ENCODE measurements at places on chromosomes 12 and 14.
A peak's percentile ranks its signal among the peaks of the same experiment; 100 is the strongest.

DNA sequence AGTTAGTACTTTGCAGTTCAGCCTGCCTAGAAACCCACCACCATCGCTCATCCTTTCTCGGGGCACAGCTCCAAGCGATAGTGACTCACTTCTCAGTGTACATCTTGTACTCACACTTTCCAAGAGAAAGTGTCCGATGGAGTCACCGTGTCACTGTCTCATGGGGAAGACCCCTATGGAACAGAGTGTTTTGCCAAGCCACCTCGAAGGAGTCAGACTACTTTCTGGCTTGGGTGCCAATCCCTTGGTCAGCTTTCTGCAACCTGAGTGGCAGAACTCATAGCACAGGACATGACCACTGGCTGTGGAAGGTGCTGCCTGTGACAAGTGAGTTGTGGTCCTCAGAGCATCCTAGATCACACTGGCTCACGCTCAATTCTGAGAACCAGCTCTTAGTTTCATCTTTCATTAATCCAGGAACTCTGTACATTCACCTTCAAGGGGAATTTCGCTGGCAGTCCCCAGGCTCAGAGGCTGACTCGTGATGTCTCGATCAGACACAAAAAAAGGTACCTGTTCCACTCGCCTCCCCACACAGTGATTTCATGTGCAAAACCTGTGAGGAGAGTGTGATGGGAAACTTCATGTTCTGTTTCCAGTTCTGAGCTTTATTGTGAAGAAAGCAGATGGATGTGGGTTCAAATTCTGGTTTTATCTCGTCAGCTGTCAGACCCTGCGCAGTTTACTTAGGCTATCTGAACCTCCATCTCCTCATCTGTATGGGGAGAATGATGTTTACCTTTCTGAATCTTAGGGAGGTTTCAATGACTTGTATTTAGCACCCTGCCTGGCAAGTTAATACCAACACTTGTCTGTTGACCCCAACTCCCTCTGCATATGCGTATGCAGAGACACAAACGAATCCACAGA, 127.3 kb upstream of the CCND2 start:
- DNase-seq: no peak

DNA sequence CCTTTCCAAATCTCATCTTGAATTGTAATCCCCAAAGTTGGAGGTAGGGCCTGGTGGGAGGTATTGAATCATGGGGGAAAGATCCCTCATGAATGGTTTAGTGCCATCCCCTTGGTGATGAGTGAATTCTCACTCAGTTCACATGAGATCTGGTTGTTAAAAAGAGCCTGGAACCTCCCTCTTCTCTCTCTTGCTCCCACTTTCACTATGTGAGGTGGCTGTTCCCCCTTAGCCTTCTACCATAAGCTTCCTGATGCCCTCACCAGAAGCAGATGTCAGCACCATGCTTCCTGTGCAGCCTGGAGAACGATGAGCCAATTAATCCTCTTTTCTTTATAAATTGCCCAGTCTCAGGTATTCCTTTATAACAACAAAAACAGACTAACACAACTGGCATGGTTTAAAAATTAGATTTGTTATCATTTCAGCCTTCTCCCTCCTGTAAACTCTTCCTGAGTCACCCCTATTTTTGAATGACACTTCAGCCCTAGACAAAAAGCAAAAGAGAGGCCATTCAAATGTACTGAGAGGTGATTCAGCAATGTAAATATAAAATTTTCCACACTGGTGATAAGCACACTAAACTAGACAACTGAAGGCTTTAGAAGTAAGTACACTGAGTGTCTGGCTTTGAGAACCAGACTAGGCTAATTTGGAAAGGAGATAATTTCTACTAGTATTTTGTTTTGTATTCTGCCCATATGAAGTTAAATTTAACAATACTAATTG, 212.1 kb upstream of the ABCD2 start:
- no peak for DNase-seq

DNA sequence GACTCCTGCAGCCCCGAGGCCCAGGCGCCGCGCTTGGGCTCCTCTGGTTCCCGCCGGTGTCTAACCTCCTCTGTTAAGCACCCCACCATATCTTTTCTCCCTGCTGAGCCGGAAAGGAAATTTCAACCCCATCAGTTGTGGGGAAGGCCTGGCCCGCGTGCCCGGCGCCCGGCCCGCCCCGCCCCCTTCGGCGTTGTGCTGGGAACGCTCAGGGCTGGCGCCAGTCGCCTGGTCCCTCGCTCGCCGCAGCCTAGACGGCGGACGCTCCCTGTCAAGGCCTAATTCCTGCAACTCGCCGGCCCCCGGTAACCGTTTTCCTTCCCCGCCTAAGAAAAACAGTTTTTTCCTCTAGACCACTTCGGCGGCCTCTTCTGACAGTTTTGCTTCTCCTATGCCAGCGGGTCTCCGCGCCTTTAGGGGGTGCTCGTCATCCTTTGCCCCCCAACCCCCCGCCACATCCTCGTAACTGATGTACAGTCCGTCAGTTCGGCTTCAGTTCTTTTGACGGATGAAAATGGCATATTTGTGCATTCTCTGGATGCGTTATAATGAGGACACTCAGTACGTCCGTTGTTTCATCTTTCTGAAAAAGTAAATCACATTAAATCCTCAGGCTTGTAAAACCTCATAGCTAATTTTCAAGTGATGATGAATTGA, 506 bp upstream of the NAP1L1 start:
- DNase-seq: peak; percentile 29

GRCh38 chr12:94308612-94309011, 151.1 kb downstream of the CEP83 start:
- DNase-seq: no peak

GRCh38 chr12:65832217-65832616, 7.9 kb downstream of the HMGA2 start:
- no peak for DNase-seq

DNA sequence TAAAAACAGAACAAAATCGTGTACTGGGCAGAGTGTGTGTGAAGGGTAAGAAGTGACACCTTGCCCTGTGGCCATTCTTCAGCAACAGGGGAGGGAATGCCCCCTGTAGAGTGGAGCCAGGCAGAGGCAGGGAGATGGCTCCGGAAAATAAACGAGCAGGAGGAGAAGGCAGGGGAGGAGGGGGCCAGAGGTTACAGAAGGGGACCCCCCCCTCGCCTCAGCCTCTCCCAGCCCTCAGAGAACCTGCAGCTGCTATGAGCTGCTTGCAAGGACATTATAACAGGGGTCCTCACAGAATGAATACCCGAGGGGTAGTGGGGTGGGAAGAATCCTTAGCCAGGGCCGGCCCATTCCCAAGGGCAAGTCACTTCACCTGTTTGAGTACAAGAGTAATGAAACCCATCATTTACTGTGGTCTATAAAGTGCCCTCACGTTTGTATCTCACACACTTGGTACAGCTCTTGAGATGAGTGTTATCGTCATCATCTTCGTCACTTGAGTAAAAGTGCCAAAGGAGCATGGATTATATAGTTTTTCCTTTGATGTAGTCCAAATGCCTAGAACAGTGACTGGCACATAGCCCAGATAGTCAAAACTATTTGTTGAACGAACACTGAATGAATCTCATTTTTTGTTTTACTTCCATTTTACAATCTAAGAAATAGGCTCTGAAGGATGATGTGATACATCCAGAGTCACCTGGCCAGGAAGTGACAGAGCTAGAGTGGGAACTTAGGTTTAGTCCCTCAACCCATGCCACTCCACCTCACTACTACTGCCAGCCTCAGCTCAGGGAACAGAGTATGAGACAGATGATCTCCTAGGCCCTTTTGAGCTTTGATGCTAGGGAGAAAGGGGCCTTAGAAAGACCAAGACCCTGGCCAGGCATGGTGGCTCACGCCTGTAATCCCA, 14.5 kb downstream of the SCNN1A start:
- no peak for DNase-seq

- DNase-seq: no peak
Observed at GRCh38 chr12:62604373-62604772, 137.7 kb downstream of the MON2 start.

DNA sequence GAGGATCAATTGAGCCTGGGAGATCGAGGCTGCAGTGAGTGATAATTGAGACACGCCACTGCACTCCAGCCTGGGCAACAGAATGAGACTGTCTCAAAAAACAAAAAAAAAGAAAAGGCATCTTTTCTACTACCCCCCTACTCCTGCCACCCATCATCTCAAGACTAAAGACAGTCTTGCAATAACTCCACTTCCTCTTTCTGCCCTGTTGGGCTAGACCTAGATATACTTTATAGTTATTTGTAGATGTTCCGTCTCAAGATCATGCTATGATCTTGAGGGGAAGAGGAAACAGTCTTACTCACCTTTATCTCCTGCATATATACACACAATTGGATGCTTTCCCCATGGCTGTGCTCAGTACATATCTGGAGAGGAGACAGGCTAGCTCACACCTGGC, 12.1 kb upstream of the ESPL1 start:
- no peak for DNase-seq

DNA sequence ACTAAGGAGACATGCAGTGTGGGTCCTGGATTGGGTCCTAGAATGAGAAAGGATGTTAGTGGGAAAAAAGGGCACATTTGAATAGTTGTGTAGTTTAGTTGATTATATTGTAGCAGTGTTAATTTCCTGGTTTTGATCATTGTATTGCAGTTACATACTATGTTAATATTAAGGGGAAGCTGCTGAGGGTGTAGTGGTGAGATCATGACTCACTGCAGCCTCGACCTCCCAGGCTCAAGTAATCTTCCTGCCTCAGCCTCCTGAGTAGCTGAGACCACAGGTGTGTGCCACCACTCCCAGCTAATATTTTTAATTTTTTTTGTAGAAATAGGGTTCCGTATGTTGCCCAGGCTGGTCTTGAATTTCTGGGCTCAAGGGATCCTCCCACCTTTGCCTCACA, 21.7 kb downstream of the BORCS5 start:
- no peak for DNase-seq

GRCh38 chr12:2495417-2496112, 299.2 kb upstream of the FKBP4 start:
- DNase-seq: no peak

DNA sequence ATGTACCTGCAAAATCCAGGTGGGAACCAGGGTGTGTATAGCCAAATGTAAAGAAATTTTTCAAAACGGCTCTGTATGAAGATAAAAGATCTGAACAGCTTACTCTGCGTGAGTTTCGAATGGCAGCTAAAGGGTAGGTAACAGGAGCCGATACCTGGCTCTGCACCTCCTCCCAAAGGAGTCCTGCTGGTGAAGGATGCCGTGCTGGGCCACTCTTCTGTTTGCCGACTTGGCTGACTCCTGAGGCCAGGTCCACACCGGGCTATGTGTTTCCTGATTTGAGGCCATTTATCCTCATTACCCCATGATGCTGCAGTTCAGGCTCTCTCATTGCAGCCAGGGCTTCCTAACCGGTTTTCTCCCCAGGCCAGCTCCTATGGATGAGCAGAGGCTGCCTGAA, 244.6 kb downstream of the SLC41A2 start:
- DNase-seq: no peak

- peak; percentile 5 for DNase-seq
Observed at GRCh38 chr12:126936181-126936851, 1330.7 kb upstream of the TMEM132C start.

DNA sequence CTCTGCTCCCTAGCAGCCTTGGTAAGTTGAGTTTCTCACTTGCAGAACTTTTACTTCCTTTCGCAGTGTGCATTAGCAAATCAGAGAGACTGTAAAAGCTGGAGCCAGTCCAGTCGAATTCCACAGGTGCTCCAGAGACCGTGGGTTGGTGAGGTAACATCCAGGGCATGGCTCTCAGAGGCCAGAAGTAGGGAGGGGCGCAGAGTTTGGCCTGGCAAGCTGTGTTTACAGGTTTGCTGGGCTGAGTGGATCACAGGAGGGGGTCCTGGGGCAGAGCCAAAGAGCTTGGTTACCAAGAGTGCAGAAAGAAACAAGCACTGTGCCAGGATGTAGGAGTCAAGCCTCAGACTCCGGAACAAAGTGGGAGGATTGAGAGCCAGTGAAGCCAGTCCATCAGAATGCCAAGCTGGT, 10.2 kb upstream of the BHLHE41 start:
- DNase-seq: peak; percentile 43

- no peak for DNase-seq
Observed at GRCh38 chr12:122909442-122910288, 13.7 kb upstream of the VPS37B start.

- no peak for DNase-seq
Observed at GRCh38 chr12:108133482-108133881, 4.4 kb downstream of the WSCD2 start.

GRCh38 chr14:72577521-72577920, 316.4 kb downstream of the DPF3 start:
- no peak for DNase-seq

DNA sequence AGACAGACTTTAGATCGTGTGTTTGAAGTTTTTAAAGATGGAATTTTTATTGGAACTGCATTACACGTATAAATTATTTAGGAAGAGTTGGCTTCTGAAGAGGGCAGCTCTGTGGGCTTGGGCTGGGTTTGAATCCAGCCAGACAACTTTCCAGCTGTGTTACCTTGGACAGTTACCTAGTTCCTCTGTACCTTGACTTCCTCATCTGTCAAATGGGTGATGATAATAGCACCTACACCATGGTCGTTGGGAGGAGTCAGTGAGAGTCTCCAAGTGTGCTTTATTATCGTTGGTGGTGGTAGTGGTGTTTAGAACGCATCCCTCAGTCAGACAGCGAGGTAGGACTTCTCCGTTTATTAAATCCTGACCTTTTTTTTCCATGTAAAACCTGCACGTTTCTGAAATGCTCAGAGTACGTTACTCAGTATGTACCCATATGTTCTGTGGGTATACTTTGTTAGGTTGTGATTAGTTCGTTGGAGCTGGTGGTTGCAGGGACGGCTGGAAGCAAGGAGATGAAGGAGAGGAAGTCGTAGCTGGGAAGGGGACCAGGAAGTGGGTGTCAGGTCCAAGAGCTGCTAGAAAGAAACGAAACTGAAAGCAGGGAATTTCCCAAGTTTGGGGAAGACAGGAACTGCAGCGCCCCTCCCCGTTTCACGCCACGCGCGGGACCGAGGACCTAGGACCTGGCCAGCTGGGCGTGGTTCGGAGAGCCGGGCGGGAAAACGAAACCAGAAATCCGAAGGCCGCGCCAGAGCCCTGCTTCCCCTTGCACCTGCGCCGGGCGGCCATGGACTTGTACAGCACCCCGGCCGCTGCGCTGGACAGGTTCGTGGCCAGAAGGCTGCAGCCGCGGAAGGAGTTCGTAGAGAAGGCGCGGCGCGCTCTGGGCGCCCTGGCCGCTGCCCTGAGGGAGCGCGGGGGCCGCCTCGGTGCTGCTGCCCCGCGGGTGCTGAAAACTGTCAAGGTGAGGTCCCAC, at the start of gene OAS3:
TSS of gene OAS3 (plus strand) at position 734 of the 979 bp plus-strand sequence. CDS start at position 791, 57 bp downstream.
- DNase-seq: peak; percentile 54

GRCh38 chr14:81940651-81941050, 407.0 kb upstream of the SEL1L start:
- DNase-seq: no peak

- DNase-seq: no peak
Observed at GRCh38 chr14:22890416-22890815, 7.4 kb downstream of the REM2 start.

GRCh38 chr12:9032202-9032964, 43.0 kb downstream of the KLRG1 start:
- no peak for DNase-seq

GRCh38 chr12:83514372-83514771, 827.7 kb downstream of the TMTC2 start:
- no peak for DNase-seq

GRCh38 chr14:96592591-96593386, 90.6 kb downstream of the PAPOLA start:
- no peak for DNase-seq

- no peak for DNase-seq
Observed at GRCh38 chr12:4719821-4720636, at the start of gene GALNT8. TSS of gene GALNT8 (plus strand) at chr12:4720400. CDS start at chr12:4720678, 278 bp downstream.

GRCh38 chr14:22097072-22097471, 423.5 kb upstream of the OR4E1 start:
- no peak for DNase-seq
